ENCODE measurements at places on chromosomes 13 and 19.
A peak's percentile ranks its signal among the peaks of the same experiment; 100 is the strongest.

DNA sequence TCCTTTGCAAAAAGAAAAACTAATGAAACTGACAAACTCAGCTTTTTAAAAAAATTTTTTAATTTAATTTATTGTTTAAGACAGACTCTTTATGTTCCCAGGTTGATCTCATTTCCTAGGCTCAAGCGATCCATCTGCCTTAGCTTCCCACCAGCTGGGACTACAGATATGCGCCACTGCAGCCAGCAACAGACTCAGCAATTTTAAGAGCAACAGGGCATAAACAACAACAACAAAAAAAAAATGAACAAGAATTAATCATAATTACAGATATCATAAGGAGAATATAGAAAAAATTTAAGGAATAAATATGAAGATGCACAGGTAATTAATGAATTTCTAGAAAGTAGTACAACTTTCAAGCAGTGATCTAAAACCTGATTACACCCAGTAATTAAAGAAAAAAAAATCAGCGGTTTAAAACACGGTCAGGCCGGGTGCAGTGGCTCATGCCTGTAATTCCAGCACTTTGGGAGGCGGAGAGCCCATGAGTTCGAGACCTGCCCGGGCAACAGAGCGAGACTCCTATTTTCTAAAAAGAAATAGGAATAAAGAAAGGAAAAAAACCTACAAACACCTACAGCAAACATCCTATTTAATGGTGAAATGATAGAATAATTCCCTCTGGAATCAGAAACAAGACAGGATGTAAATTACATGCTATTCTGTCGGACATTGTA is 1.4 kb downstream of the ZNF699 start:
- H3K4me3 ChIP-seq = peak overlapping the region; percentile 87
- peaks cover 12% of the 10 kb centered on the region for H3K36me3 ChIP-seq
- H3K4me1 ChIP-seq = no peaks in the 10 kb centered on the region

DNA sequence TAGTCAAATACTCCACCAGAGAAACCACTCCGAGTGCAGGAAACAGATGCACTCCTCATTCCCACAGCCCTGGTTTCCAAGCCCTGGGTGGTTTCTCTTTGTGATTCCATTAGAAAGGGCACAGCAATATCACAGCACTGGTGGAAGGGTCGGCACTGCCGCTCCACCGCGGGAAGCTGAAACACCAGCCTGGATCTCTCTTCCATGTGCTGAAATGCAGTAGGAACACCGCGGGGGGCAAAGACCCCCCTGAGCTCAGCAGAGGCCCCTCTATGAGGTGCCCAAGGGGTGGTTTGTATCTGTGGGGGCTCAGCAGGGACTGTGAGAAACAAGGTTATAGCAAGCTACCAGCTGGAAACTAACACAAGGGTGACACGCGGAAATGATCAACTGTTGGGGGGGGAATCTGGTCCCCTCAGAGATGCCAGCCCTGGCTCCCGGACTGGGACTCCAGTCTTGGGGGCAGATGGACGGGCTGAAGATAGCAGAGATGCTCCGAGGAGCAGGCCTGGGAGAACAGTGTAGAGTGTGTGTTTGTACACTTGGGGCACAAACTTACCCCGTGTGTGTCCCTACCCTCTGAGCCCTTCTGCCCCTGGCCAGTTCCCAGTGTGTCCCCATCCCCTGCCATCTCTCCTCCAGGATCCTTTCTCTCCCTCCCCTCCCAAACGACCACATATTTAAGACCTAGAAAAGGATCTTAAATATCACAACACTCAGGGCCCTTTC is 1.8 kb downstream of the ZFR2 start:
- H3K4me1 ChIP-seq = no peaks in the 10 kb centered on the region
- no peaks in the 10 kb centered on the region for H3K36me3 ChIP-seq
- H3K4me3 ChIP-seq = no peak overlapping the region
- H3K27me3 ChIP-seq = peaks cover 18% of the 10 kb centered on the region
- no peak for DNase-seq

- H3K27me3 ChIP-seq = no peaks in the 10 kb centered on the region
- H3K36me3 ChIP-seq = no peaks in the 10 kb centered on the region
- H3K27ac ChIP-seq = no peak overlapping the region
These were observed 139.6 kb upstream of the HTR2A start for GRCh38 chr13:47036294-47037008.

GRCh38 chr13:29593605-29594297 is 1.7 kb downstream of the SLC7A1 start:
- peaks cover 2% of the 10 kb centered on the region for H3K4me1 ChIP-seq
- DNase-seq = no peak
- H3K27me3 ChIP-seq = no peaks in the 10 kb centered on the region
- H3K36me3 ChIP-seq = no peaks in the 10 kb centered on the region
- H3K27ac ChIP-seq = peak overlapping the region; percentile 93

- H3K27me3 ChIP-seq = no peaks in the 10 kb centered on the region
- no peak overlapping the region for H3K4me3 ChIP-seq
- H3K27ac ChIP-seq = peak overlapping the region; percentile 96
These were observed 36.1 kb downstream of the ACTN4 start for GRCh38 chr19:38683393-38684077.

GRCh38 chr13:90185734-90186133 is 1161.8 kb upstream of the MIR17HG start:
- no peaks in the 10 kb centered on the region for H3K27me3 ChIP-seq
- no peak overlapping the region for H3K4me3 ChIP-seq
- no peak overlapping the region for H3K27ac ChIP-seq
- H3K36me3 ChIP-seq = no peaks in the 10 kb centered on the region
- no peak for DNase-seq

GRCh38 chr19:45100201-45100600 is 7.2 kb downstream of the PPP1R37 start:
- no peaks in the 10 kb centered on the region for H3K36me3 ChIP-seq
- H3K4me3 ChIP-seq = no peak overlapping the region
- peaks cover under 1% of the 10 kb centered on the region for H3K4me1 ChIP-seq
- no peak overlapping the region for H3K27ac ChIP-seq

All from ascending aorta (tissue), 2 donors.